Cortex of kidney (tissue), 1 donor: ENCODE measurements at places on chromosomes 2 and 18.

- DNase-seq = no peak
Observed at GRCh38 chr2:55111230-55111569, 60.9 kb upstream of the RTN4 start.

DNA sequence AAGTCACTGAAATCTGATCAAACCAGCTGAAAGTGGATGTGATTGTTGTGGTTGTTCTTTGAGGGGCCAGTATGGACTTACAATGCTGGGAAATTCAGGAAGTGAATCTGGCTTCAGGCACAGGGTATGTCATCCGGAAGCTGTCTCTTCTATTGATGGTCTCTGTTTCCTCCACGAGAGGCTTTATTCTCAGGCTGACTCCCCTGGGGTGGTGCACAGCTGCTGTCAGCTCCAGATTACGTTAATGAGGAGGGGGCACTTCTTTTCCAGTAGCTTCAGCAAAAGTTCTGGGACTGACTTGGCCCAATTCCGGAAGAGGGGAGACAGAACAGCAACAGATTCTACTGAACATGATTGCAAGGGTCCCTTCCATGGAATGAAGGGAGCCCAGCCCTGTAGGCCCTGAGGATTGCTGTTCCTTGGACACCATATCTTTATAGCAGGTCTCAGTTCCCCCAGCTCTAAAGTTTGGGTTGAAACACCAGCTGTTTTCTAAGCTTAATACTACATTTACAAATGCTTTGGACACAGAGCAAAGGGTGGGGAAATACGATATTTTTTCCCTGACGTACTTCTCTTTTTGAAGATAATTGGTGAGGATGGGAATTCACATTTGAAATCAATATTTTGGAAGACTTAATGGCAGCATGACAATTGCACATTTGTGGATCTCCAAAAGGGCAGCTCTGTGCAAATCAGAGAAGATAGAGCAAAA lies 400.9 kb downstream of the TSN start:
- DNase-seq = no peak

GRCh38 chr2:191845876-191846514 lies 893 bp downstream of the CAVIN2 start:
- no peak for DNase-seq

GRCh38 chr2:18749912-18750526 lies 160.7 kb upstream of the NT5C1B start:
- DNase-seq = no peak
